ENCODE measurements at places on chromosomes 5 and 9.
A peak's percentile ranks its signal among the peaks of the same experiment; 100 is the strongest.

GRCh38 chr9:68905129-68905528 is 108.8 kb downstream of the PRKACG start:
- DNase-seq = no peak

- no peak for DNase-seq
Measured at GRCh38 chr9:94760660-94761059, 34.2 kb downstream of the AOPEP start.

DNA sequence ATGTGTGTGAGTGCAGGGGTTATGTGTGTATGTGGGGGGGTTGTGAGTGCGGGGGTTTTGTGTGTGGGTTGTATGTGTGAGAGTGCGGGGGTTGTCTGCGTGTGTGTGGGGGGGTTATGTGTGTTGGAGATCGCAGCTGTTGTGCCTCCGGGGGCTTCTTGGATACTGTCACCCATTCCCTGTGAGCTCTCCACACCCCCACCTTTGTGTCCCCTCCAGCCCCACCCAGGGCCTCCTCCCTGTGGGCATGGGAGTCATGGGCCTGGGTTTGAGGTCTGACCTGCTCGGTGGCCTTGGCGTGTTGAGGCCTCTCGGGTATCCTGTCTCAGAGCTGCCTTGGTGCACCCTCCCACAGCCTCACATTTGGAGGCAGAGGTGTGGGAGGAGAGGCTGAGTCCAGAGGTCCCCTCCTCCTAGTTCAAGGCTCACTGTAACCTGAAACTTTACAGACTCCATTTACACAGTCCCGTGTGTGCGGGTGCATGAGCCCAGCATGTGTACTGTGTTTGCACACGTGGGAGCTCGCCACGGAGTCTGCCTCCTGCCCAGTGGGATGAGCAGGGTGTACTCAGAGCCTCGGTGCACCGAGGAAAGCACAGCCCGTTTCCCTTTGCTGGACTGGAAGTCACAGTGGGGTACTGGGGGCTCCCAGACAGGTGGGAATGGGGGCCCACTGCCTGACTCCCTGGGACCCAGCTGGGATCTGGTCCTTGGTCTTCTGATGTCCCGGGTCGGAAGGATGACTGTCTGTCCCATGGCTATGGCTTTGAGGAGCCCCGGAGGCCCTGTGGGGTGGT is 43.4 kb downstream of the RXRA start:
- no peak for DNase-seq

GRCh38 chr9:82487935-82488312 is 499.4 kb downstream of the SPATA31D1 start:
- DNase-seq = no peak

DNA sequence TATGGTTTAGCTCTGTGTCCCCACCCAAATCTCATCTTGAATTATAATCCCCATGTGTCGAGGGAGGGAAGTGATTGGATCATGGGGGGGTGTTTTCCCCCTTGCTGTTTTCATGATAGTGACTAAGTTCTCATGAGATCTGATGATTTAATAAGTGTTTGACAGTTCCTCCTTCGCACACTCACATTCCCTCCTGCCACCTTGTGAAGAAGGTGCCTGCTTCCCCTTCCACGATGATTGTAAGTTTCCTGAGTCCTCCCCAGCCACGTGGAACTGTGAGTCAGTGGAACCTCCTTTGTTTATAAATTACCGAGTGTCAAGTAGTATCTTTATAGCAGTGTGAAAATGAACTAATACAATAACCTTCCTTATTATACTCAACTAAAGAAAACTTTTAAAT is 24.3 kb upstream of the TEX10 start:
- no peak for DNase-seq

- no peak for DNase-seq
Measured at GRCh38 chr9:112218908-112219307, 43.8 kb upstream of the SUSD1 start.

DNA sequence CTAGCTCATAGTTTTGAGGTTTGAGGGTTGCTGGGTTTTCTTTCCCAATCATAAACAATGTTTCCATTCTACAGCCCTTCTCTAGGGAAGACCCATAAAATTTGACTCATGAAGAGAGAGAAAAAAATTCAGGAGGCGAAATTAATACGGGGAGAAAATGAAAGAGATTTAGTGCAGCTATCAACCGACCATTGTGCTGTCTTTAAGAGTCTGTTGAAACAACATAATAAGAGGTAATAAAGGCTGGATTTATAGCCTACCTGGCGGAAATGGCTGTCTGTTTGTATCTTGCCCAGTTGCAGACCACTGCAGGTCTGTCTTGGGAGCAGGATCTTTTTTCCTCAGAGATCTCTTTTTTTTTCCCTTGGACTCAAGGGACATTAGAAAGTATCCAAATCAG is 66.9 kb downstream of the TLR4 start:
- no peak for DNase-seq

GRCh38 chr9:89622933-89623861 is 18.4 kb downstream of the GADD45G start:
- no peak for DNase-seq

DNA sequence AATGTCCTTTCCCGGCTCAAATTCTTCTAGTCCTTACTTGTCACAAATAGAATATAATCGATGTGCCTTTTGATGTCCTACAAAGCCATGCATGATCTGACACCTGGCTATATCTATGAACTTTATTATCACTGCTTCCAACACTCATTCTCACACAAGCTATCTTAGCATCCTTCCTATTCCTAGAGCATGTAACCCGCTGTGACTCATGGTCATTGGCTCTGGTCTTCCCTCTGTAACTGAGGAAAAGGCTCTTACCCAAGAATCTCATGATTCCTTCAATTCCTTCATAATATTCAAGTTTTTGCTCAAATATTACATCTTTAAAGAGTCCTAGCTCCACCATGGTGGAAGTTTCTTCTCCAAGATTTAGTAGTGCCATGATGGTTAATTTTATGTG is 480.0 kb upstream of the PAPPA start:
- no peak for DNase-seq

DNA sequence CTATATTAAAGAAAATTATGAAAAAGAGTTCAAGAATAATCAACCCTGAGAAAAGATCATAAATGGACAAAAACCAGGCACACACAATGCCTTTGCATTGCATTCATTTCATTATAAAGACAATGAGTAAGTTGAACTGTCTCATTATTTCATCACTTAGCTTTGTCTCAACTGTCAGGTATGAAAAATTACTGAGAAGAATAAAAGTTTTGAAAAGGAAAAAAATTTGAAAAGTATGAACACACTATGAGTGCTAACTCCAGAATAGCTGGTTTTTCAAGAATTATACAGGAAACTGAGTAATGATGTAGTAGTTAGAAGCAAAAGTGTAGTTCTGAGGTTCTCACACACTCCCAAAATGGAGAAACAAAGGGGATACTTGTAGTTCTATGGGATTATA is 16.3 kb upstream of the ANXA1 start:
- DNase-seq = no peak

- DNase-seq = no peak
Measured at GRCh38 chr5:111135363-111135762, 43.2 kb downstream of the WDR36 start.

DNA sequence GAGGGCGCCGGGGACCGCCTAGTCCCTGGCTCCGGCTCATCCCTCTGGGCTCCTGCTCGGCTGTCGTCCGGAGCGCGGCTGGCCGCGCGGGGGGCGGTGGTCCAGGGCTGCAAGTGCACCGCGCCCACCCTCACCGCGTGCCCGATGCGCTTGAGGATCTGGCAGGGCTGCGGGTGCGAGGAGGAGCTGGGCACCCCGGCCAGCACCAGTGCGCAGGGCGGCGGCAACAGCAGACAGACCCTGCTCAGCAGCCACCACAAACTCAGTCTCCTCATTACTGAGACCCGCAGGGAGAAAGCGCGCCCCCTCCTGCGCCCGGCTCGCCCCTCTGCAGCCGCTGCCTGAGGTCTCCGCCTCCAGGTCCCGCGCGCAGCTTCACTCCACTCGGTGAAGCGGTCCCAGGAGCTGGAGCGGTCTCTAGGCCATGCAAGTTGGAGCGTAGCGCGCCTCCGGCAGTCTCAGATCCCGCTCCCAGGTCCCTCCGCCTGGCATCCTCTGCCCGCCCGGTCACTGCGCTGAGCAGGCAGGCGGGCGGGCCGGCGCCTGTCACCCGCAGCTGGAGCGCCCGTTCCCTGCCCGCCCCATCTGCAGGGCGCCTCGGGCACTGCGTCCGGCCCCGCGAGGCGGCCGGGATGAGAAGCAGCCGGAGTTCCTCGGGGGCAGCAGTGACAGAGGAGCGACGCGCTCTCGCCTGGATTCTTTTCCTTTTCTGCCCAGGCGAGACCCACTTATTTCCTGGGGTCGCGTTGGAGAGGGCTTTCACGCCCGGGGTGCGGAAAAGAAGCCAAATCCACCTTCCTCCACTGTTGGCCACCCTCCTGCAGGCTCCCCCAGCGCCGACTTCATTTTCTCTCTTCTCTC is 512 bp downstream of the GRIN3A start:
- DNase-seq = no peak

DNA sequence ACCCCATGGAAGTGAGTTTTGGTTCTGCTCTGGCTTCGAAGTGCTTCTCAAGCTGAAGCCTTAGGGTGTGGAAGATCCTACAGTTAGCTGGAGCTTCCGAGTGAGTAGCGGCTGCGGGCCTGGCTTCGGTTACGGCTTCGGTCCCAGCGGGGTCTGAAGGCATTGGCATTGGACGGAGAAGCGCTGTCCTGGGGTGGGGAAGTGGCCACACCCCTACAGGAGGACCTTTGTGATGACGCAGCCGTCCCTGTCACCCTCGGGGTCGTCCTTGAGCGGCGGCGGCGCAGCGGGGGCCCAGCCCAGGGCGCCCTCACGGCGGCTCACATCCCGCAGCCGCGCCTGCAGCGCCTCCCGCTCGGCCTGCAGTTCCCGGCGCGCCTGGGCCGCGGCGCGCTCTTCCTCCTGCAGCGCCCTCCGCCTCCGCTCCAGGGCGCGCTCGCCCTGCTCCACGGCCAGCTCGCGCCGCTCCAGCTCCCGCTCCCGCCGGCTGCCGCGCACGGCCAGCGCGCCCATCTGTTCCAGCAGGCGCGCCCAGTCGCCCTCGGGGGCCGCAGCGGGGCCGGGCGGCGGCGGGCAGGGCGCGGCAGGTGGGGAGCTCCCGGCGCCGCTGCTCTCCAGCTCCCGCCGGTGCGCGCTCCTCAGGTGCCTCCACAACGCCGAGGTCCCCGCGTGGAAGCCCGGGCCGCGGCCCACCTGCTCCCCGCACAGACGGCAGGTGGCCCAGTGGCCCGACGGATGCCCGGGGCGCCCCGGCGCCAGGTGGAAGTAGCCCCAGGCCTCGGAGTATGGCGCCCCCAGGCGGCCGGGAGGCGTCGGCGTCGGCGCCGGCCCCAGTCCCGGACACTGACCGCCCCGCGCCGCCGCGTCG is 9.9 kb downstream of the ZBED3 start:
- peak; percentile 46 for DNase-seq

- no peak for DNase-seq
Measured at GRCh38 chr5:98157368-98157767, 616.1 kb upstream of the RGMB start.

DNA sequence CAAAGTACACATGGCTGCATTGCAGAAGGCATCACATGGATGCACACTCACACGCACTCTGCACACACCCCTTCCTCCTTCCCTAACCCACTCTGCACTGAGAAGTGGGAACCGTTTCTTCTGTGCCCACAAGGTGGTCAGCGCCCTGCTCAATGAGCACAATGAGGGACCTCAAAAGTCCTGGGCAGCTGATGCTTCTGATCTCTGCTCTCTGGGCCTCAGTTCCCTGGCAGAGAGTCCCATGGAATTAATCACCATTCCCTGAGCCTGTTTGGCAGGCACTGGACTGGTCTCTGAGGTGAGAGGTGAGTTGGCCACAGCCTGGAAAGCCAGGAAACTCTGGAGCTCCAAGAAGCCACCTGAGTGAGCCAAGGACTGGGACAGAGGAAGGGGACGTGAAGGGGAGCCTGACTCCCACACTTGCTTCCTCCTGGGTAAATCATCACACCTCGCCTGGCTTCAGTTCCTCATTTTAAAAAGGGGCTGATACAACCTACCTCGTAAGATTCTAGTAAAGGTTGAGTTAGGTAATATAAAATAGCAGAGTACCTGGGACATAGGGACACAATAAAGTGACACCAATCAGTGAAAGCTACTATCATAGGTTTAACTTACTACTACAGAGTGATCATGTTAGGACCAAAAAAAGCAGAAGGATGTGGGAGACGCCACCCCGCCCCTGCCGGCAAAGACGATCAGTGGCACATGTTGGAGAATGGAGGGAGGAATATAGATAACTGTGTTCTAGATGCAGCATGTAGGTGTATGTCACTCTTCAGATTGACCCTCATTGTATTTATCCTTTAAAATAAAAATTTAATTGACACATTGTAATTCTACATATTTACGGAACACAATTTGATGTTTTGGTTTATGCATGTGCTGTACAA is 21.1 kb upstream of the IGFBPL1 start:
- no peak for DNase-seq

- DNase-seq = no peak
Measured at GRCh38 chr9:19615036-19615624, 173.7 kb downstream of the SLC24A2 start.

GRCh38 chr9:3746296-3747275 is 220.8 kb upstream of the RFX3 start:
- DNase-seq = no peak

GRCh38 chr5:126516133-126516532 is 78.9 kb downstream of the ALDH7A1 start:
- DNase-seq = no peak

Measured in stimulated activated CD4-positive, alpha-beta T cell treated with anti-CD3 and anti-CD28 coated beads, TNF-alpha, amount 100 ng/mL, for 1 hour (primary cell).